Thoracic aorta (tissue), 2 donors: ENCODE measurements at places on chromosomes 13 and 19. TPM values are rescaled to one million over a fixed set of nuclear protein-coding genes. Genes with fewer than 3 reads are reported as not detected.

ADM5 gene
- total RNA-seq: 6.4 TPM

ZNF580 gene
- total RNA-seq: 65.5 TPM

PALM3 gene
- not detected for total RNA-seq

S1PR5 gene
- total RNA-seq: 8.7 TPM

NCAN gene
- not detected for total RNA-seq

TTC9B gene
- total RNA-seq: not detected

KLK12 gene
- total RNA-seq: not detected
